ENCODE measurements at places on chromosomes 4 and X.

DNA sequence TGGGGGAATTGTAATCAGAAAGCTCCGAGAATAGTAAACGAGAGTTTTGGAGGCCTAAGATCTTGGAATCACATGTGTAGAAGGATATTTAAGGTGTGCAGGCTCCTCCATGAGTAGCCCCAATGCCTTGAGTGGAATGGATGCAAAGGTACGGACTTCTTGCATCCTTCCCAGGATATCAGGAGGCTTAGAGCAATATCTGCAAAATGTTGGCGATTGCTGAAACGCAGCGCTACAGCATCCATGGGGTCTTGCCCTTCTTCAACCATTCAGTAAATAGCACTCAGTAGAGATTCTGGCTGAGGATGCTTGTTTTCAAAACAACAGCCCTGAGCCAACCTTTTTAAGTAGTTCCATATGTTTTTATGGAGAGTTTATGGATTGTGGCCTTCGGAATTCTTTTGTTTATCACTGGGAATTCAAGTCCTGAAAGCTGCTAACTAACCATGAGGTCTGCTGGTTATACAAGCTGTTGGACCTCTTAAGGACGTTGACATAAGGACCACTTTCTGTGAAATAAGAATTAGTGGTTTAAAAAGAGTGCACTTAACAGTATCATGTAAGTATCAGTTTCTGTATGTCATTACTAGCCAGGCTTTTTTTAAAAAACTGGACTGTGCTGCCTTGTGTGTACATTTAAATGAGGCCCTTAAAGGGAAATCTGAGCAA, 228.8 kb upstream of the PGRMC2 start:
- no peak for DNase-seq

DNA sequence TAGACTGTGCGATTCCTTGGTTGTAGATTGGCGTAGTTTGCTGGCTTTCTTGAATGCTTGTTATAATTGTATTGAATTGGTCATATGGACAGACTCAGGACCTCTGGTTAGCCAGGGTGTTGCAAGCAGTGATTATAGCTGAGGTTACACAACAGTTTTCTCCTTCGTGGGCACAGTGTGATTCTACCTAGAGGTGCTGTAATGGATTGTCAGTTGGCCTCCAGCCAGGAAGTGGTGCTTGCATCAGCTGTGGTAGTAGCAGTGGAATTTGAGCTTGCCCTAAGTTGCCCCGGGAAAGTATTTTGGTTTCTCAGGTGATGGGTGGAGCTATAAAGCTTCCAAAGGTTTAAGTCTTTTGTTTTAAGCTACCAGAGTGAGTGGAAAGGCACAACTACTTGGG, 23.1 kb upstream of the GABRG1 start:
- no peak for DNase-seq

DNA sequence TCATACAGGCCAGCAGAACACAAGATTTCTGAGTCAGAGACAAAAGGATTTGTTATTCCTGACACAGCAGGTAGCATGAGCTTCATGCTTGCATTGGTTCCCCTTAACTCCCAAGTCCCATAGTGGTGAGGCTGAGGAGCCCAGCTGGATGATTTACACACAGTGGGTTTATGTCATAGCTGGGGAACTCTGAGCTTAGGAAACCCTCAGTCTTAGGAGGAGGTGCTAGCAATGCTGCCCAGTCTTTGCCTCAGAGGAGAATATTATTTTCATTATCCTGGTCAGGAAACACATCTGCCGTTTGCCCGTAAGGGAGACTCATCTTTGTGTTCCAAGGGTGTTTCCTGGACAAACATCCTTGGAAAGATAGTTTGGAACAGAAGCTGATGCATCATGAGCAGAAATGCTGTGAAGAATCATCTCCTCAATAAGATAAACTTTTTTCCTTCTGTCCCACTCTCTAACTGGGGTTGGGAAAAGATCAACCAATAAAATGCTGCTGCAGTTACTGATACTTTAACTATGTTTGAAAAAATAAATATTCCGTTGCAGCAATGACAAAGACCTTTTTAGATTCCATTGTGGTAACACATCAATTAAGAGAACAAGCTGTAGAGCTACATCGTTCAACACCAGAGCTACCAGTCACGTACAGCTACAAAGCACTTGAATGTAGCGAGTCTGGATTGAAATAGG, 146.8 kb downstream of the DCLK2 start:
- no peak for DNase-seq

DNA sequence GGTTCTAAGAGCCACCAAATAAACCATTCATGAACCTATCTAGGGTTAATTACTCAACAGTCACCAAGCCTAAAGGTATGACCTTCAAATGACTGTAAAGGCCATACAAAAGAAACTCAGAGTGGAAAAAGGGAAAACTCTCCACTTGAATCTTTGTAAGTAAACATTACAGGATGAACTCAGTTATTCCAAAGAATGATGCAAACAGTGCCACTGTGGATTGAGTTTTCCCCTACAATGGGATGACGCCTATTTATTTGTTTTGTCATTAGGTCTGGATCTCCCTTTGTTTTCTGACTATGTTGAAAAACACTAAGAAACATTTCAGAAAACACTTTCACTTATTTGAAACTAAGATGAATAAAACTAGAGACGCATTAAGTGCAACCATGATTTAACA, 12.7 kb downstream of the NUDT6 start:
- DNase-seq, result no peak

DNA sequence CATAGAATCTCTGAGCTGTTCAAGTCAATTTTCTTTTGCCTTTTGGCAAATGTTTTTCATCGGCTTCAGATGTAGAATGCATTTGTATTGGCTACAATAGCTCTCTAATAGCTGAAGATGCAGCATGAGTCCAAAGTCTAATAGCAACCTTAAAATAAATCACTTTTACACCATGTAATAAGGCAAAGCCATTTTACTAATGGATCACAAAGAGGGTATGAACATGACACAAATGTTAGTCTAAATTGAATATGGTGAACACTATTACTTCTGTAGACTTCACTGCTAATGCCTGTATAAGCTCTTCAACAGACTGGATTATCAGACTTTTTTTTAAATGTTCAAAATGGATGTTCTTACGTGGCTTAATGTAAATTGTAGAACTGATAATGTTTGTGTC, 645.3 kb downstream of the TLL1 start:
- no peak for DNase-seq

All from left lobe of liver (tissue), 2 donors.